LHCN-M2 (cell line): ENCODE measurements at places on chromosomes 12 and 14. TPM values are rescaled to one million over a fixed set of nuclear protein-coding genes. Genes with fewer than 3 reads are reported as not detected.

Gene MGST1
- total RNA-seq = 78.8 and 84.2 TPM in 2 replicates

Gene TMX1
- total RNA-seq = 85.6 and 93.9 TPM in 2 replicates

Gene TAS2R30
- total RNA-seq = 0.32 and 0.57 TPM in 2 replicates

GRCh38 chr12:65605019-65605418 lies 219.3 kb upstream of the HMGA2 start:
- DNase-seq = no peak

DNA sequence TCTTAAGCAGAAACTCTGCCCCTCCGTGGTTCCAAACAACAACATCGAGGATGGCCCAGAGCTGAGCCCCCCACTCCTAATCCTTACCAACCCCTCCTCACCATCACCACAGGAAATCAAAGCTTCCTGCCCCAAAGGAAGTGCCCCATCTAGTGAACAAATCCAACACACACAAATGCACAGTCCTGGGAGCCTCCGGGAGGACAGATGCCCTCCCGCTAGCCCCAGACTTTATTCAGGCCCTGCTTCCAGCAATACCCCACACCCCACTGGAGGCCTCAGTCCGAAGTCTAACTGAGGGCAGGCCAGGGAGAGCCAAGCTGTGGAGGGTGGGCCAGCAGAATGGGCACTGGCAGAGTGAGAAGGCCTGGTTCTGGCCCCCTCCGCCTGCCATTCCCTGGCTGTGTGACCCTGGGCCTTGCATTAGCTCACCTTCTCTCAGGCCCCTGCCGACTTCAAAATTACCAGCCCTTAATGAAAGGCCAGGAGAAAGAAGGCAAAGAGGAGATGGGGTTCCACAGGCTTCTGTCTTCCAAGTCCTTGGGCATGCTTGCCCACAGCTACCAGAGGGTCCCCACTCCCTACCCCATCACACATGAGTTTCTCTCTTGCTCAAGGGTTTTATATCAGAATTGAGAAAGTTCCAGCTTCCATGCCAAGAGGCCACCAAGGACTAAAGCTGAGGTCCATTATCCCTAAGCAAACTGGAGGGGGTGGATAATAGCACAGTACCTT lies 2.3 kb downstream of the HDAC7 start:
- DNase-seq = no peak

DNA sequence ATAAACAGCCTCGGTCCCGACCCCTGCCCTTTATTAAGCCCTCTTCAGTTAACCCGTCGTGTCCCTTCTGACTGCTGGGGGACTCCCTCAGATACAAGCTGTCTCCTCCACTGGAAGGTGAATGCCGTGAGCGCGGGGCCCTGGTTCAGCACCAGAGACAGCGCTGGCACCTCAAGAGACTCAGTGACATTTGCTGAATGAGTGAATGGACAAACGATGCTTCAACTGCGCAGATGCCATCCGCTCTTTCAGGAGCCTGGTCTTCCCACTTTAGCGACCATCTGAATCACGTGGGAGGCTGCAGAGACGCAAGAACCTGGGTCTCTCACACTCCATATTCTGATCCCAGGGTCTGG lies 92.6 kb upstream of the SFSWAP start:
- DNase-seq = no peak

- DNase-seq = no peak
Observed at GRCh38 chr12:49462083-49462744, 76.6 kb upstream of the KCNH3 start.

GRCh38 chr12:76591476-76591875 lies 31.9 kb upstream of the OSBPL8 start:
- DNase-seq = no peak

GRCh38 chr14:91324606-91325575 lies 80.4 kb upstream of the GPR68 start:
- DNase-seq = no peak

GRCh38 chr12:95547522-95548055 lies 3.7 kb downstream of the USP44 start:
- no peak for DNase-seq

DNA sequence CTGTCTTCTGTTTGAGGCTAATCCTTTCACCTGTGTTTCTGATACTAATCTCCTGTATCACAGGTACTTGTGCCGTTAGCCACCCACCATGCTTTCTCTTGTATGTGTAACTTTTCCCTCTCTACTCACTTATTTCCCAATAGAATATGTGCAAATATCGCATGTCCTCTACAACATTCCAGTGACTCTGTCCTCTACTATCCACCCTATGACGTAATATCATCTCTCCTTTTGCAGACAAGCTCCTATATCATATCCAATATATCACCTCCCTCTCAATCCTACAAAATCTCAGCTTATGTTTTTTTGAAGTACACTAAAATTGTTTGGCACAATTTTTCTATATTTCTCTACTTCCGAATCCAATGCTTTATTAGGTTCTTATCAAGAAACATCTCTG lies 232.6 kb upstream of the LRFN5 start:
- DNase-seq = no peak

GRCh38 chr12:60100160-60100559 lies 504.3 kb downstream of the SLC16A7 start:
- peak; percentile 20 for DNase-seq

- DNase-seq = no peak
Observed at GRCh38 chr12:41564816-41565215, 376.7 kb downstream of the PDZRN4 start.

GRCh38 chr12:102776041-102776440 lies 141.0 kb downstream of the PAH start:
- no peak for DNase-seq

DNA sequence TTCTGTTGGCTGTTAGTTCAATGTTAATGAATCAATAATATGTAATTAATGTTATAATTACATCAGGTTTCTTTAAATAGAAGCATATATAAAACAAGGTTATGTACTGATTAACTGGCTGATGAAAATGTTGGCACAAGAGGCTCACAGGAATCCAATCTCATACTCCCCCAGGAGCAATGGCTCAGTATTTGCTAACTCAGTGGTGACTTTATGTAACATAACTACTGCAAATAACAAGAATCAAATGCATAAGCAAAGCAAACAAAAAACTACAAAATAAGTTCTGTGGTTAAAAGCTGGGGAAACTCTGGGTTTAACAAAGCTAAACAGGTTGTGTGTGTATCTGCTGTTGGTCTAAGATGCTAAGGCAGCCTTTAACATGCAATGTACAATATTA lies 27.7 kb upstream of the BBS10 start:
- peak; percentile 2 for DNase-seq

GRCh38 chr14:92493492-92493891 lies 20.1 kb upstream of the RIN3 start:
- DNase-seq = no peak

- DNase-seq = no peak
Observed at GRCh38 chr12:79233341-79233781, 368.8 kb downstream of the SYT1 start.

DNA sequence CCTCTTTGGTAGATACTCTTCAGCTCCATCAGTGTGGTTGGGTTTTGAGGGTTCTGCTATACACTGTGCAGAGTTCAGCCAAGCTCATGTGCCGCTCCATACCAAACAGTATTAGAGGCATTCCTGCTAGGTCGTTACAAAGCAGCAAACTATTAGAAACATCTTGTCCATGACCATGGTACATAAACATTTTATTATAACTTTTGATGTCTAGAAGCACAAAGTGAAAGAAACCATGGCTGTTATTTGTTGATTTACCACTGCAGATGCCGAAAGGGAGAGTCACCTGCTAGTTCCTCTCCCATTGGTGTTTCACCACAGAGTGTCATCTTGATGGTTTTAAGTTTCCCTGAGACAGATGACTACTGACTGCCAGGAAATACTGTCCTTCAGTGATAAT lies 242.0 kb downstream of the ADAMTS20 start:
- DNase-seq = peak; percentile 90

DNA sequence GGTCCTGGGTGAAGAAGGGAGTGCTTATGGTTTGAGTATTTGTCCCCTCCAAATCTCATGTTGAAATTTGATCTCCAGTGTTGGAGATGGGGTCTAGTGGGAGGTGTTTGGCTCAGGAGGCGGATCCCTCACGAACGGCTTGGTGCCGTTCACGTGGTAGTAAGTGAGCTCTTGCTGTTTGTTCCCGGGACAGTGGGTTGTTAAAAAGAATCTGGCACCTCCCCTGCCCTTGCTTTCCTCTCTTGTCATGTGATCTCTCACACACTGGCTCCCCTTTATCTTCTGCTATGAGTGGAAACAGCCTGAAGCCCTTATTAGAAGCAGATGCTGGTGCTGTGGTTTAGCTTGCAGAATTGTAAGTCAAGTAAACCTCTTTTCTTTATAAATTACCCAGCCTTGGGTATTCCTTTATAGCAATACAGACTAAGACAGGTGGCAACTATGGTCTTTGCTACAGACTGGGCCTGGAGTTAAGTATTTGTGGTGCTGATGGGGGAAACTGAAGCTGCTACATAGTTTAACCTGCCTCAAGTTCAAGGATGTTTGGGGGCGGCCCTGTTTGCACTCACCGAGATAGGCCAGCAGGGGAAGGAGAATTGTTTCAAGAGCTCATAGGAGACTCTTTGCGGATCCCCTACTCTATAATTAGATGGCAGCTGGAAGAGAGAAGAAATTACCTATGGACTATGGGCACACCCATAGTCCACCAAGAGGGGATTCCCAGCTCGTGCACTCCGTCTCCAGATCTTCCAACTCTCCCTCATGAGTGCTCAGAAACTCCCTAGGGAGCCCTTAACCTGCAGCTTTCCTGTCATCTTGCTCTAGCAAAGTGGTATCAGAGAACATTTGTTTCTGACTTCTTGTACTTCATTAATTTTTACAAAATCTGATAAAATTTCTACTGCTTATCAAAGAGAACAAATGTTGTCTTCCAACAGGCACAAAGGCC lies 164.6 kb downstream of the SLC15A5 start:
- DNase-seq = peak; percentile 19
